ENCODE measurements at places on chromosomes 1 and 21.

GRCh38 chr1:184958554-184959353 lies 15.6 kb downstream of the NIBAN1 start:
- DNase-seq, result no peak

DNA sequence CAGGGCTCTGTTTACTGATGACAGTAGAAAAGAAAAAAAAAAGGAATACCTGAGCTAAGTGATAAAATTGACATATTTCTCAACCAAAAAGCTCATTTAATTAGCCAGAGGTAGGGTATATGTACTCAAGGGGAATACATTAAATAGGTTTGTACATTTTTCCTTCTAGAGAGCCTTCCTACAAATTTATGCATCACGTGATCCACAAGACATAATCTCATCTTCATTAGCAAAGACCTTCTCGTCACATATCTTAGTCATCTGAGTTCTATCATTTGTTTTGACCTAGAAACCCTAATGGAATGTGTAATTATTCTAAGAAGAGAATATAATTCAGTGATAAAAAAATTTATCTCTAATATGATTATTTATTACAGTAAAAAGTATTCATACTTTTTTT lies 30.7 kb upstream of the CFHR4 start:
- DNase-seq, result no peak

- no peak for DNase-seq
These were observed 534.6 kb upstream of the PTBP2 start for GRCh38 chr1:96187020-96187419.

- no peak for DNase-seq
These were observed 26.8 kb downstream of the UROD start for GRCh38 chr1:45038661-45039364.

- DNase-seq, result no peak
These were observed 53.4 kb downstream of the FBXO2 start for GRCh38 chr1:11600836-11601235.

GRCh38 chr1:198653808-198654413 lies 15.1 kb downstream of the PTPRC start:
- DNase-seq, result no peak

DNA sequence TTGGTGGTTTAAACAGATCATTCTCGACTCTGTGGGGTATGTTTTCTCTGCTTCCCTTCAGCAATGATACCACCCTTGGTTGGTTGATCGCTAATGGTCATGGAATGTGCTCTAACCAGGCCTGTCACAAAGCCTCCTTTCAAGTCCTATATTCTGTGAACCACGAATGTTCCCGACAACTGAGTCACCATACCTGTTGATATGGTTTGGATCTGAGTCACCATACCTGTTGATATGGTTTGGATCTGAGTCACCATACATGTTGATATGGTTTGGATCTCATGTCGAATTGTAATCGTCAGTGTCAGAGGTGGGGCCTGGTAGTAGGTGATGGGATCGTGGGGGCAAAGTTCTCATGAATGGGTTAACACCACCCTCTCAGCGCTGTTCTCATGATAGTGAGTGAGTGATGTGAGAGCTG lies 10.2 kb upstream of the CAMK2N1 start:
- DNase-seq, result peak; percentile 87

- no peak for DNase-seq
These were observed 25.2 kb upstream of the TMEM200B start for GRCh38 chr1:29148656-29149491.

DNA sequence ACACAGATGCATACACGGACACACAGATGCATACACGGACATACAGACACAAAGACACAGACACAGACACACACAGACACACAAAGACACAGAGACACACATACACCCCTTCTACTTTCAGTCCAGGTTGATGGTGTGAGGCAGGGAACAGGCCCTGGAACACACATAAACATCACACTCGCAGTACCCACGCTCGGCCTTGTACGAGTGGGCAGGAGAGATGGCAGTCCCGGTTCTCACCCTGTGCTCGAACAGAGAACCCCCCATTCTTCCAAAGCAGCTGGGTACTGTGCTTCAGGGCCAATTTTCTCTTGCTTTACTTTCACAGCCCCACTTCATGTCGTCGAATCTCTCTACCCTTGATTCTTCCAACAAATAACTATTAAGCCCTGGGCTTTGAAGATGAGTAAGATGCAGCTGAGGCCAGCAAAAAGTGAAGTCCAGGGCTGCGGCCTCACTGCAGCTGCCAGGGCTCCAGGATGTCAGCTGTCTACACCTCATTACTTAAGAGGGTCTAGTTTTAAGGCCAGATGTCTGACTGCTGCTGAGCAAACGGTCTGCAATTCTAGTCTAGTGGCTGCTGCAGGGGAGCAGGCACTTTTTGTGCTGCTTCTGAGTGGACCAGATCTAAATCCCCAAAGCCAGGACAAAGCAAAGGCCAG lies 90.1 kb downstream of the PGBD5 start:
- DNase-seq, result peak; percentile 22

DNA sequence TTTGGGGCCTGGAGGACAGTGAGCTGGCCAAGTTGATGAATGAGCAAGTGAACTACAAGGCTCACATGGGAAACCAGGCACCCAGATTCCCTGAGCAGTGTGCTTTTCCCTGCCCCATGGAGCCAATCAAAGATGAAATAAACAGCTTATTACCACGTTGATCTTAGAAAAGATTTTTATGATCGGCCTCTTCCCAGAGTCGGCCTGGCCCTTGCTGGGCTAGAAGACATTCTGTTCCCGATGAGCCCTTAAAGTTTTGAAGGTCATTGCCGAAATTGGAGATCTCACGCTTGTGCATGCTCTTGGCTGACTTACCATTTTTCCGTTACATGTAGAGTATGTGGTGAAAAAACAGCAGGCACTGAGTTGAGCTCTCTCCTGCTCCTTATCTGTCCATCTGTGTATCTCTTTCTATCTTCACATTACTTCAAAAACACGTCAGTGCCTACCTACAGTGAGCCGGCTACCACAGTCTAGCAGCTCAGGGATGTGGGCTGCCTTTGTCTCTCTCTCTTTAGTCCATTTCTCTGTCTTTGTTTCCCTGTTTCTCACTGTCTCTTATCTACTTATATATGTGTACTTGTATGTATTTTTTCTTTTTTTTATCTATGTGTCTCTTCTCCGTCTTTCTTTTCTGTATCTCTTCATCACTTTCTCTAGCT lies 248.8 kb upstream of the USP24 start:
- no peak for DNase-seq
